ENCODE measurements at places on chromosomes 12 and 14. TPM values are rescaled to one million over a fixed set of nuclear protein-coding genes. Genes with fewer than 3 reads are reported as not detected.

Gene SLC8A3
- not detected for total RNA-seq

Gene ANAPC7
- 53.2 TPM for total RNA-seq

Gene CEP290
- 5.3 TPM for total RNA-seq

Gene C14orf119
- 98.2 TPM for total RNA-seq

Gene POLR3B
- total RNA-seq, result 5.5 TPM

Gene SCN8A
- 1.3 TPM for total RNA-seq

Gene PPFIA2
- total RNA-seq, result not detected

Gene YARS2
- 30.2 TPM for total RNA-seq

Gene BCAT1
- 10.6 TPM for total RNA-seq

Gene SLC15A4
- total RNA-seq, result 19.3 TPM
